ENCODE measurements at places on chromosomes 4 and X. TPM values are rescaled to one million over a fixed set of nuclear protein-coding genes. Genes with fewer than 3 reads are reported as not detected.

Gene PGAM4
- 0.86 TPM for total RNA-seq

Gene CCDC110
- total RNA-seq, result 0.57 TPM

Gene DSPP
- total RNA-seq, result not detected

Gene FAM241A
- total RNA-seq, result 2.5 TPM

Gene ODAPH
- total RNA-seq, result not detected

Gene STARD8
- total RNA-seq, result 0.10 TPM

Gene EMCN
- not detected for total RNA-seq

Gene PNMA6F
- total RNA-seq, result not detected

DNA sequence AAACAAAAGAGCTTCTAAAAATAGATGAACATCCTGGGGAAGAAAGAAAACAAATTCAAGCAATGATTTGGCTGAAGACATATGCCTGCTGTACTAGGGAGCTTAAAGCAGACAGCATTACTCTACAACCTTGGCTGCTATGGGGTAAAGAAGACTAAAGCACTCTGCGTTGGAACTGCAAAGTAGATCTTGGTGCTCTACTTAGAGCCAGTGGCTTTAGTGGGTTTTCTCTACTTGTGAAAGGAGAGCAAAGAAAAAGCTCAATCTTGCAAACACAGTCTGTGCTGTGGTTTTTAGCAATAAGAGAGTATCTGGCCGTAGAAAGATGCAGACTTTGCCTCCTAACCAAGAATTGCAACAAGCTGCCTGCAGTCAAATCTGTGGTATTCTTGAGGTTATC is 334.7 kb upstream of the NDST3 start:
- DNase-seq, result no peak

DNA sequence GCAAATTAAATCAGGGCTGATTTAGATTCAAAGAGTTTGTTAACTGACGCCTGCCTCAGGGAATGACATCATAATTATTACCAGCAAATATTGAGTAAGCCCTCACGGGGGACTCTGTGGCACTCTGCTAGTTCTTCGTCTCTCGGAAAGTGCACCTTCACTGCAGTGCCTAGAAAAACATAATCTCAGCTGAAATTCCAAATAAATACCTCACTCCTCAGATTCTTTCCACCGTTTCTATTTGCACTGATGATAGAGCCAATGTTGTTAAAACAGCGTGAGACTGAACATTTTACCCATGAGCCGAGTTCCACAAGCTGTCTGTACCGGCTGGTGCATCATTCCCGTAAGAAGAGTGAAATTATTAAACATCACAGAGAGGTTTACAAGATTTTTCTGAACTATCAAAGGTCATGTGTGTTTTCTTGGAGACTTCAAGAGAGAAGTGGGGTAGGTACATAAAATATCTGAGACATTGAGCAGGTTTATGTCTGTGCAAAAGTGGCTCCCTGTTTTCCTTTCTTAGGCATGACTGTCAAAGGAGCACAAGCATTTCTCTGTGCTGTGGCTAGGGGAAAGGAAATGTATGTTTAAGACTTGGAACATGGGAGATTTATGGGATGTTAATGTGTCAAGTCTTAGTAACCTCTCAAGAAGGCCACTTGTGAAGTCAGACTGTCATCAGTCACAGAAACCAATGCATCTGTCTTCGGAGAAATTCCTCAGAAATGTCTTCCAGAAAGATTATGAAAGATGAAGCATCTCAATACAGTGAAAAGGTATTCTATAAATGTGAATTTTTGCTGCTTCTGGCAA is 119.6 kb downstream of the CBLL2 start:
- no peak for DNase-seq

GRCh38 chr4:183200453-183200852 is 101.4 kb downstream of the WWC2 start:
- no peak for DNase-seq

DNA sequence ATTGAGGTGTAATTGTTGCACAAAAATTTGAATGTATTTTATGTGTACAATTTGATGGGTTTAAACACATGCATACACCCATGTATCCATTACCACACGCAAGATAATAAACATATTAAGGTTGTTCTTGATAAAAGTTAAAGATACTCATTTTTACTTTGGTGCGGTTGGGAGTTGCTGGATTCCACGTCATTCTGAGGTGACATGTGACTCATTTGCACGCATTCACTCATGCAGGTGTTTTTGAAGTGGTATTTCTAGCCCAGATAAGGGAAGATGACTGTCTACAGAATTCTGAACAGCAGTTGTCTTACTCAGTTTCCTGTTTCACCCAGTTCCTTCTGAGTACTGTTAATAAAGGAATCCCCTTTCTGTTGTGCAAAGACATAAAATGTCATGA is 142.0 kb downstream of the RTL3 start:
- peak; percentile 76 for DNase-seq

DNA sequence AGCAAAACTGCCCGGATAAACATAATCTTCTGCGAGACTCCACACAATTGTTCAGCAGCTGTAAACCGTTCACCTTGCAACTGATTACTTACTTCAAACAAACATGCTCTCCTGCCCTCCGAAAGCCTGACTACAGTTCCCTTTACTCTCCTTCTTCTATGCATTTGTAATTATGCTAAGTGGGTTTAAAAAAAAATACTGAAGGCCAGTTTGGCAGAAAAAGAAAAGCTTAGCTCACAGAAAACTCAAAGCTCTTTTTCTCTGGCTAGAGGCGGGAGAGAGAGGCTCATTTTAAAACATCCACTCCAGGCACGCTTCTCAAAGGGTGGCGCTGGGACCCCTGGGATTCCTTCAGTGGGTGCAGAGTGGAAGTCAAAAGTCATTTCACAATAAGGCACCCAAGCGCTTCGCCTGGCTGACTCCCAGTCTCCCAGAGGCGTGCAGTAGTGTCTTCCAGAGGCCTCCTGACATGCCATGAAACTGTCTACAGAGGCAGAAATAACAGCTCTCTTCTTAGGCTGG is 1.9 kb downstream of the DHRSX start:
- DNase-seq, result no peak

DNA sequence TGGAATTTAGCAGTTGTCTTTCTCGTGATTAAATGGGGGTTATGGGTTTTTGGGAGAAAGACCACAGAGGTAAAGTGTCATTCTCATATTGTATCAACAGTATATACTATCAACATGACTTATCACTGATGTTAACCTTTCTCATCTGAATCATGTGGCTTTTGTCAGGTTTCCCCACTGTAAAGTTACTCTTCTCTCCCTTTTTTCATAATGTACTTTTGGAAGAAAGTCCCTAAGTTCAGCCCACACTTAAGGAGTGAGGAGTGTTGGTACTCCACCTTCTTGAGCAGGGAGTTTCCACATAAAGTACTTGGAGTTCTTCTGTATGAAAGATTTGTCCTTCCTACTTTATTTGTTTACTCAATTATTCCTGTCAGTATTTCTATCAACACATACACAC is 169.9 kb downstream of the ZNF330 start:
- no peak for DNase-seq

- DNase-seq, result no peak
Measured at GRCh38 chr4:60729194-60729593, 470.9 kb upstream of the ADGRL3 start.

DNA sequence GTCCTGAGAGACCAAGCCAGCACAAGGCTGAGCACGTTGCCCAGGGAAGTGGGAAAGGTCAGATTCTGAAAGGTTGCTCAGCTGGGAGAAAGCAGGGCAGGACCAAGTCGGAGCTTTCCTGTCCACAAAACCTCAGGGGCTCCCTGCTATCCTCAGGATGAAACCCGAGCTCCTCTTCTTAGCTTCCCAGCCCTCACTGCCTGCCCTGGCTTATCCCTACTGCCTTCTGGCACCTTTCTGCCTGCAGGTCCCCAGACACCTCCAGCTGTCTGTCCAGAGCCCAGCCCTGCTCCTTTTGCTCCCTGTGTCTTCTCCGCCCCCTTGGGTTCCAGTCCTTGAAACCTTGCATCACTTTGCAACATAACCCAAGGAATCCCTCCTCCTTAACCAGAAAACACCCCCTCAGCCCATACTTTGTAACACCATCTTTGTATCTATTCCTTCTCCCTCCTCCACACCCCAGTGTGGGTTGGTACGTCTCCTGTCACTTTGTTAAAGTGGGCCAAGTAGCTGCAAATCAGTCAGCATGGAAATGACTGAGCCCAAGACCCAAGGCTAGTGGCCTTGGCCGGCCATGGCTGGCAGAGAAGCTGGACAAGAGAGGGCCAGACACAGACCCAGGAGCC is 20.0 kb upstream of the PRRG3 start:
- no peak for DNase-seq

- no peak for DNase-seq
Measured at GRCh38 chr4:170716868-170717267, 627.1 kb upstream of the AADAT start.

Measured in activated naive CD4-positive, alpha-beta T cell treated with anti-CD3 and anti-CD28 coated beads for 36 hours (primary cell).